ENCODE measurements at places on chromosomes 13 and 19. TPM values are rescaled to one million over a fixed set of nuclear protein-coding genes. Genes with fewer than 3 reads are reported as not detected.

DNA sequence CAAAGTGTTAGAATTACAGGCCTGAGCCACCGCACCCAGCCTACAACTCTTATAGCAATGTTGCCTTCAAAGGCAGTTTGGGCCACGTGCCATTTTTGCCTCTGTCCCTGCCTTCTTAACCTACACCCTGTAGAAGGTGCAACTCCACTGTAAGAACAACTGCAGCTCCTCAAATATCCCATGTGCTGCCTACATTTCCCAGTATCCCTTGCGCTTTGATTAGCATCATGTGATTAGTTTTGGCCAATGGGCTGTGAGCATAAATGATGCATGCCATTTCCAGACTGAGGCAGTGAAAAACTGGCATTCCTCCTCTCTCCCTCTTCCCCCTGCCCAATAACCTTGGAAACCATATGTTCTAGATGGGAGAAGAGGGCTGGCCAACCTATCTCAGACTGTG lies 75.2 kb upstream of the MRI1 start:
- DNase-seq, result no peak

DNA sequence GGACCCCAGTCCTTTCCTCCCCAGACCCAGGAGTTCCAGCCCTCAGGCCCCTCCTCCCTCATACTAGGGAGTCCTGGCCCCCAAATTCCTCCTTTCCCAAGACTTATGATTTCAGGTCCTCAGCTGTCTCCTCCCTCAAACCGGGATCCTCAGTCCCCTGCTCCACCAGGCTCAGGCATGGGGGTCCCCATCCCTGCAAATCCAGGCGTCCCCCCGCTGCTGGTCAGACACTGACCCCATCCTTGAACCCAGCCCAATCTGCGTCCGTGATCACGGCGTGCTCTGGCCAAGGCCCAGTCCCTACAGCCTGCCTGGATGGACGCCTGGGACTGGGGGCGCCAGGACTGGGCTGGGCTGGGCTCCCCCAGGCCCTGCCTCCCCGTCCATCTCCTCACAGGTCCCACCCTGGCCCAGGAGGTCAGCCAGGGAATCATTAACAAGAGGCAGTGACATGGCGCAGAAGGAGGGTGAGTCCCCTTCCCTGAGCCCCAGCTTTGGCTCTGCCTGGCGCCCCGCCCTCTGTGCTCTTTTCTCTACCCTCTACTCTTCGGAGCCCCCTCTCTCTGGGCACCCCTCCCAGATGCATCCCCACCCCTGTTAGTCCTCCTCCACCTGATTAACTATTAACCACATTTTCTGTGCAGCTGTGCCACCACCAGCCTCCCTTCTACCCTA lies 672 bp downstream of the HPN start:
- no peak for DNase-seq

- DNase-seq, result no peak
These were observed 1.9 kb upstream of the MADCAM1 start for GRCh38 chr19:494171-495080.

- DNase-seq, result no peak
These were observed 22.9 kb downstream of the PLEKHF1 start for GRCh38 chr19:29687897-29688728.

DNA sequence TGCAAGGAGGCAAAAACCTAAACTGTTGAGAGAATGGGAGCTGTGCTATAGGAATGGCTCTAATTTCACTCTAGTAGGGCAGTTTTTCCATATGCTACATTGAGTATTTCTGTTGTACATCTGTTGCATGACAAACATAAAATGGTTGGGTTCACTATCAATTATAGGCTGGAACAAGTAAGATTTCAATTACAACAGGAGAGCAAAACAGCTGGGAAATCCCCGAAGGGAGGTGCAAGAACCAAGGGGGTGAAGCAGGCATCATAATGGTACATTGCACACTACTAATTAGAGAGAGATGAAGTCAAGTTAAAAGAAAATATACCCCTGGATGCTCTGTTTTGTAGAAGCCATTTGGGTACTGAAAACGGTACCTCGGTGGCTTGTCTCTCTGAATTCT lies 389.5 kb downstream of the PCDH9 start:
- DNase-seq, result no peak

DNA sequence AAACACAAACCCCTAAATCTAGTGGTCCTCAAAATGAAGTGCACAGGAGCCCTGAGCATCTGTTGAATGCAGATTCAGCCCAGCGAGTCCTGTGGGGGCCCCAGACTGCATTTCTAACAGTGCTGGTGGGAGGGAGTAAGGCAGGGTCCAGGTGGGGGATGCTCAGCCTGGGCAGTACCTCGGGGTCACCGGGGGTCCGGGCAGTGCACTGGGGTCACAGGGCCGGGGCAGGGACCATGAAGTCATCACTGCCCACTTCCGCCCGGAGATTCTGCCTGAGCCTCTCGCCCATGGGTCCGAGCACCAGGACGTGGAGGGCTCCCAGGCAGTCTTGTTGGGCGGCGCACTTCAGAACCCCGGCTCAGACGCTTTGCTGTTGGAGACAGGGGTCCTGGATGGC lies 838 bp upstream of the ATP4B start:
- DNase-seq, result no peak

GRCh38 chr13:44142941-44143665 lies 230.5 kb upstream of the SERP2 start:
- DNase-seq, result no peak

DNA sequence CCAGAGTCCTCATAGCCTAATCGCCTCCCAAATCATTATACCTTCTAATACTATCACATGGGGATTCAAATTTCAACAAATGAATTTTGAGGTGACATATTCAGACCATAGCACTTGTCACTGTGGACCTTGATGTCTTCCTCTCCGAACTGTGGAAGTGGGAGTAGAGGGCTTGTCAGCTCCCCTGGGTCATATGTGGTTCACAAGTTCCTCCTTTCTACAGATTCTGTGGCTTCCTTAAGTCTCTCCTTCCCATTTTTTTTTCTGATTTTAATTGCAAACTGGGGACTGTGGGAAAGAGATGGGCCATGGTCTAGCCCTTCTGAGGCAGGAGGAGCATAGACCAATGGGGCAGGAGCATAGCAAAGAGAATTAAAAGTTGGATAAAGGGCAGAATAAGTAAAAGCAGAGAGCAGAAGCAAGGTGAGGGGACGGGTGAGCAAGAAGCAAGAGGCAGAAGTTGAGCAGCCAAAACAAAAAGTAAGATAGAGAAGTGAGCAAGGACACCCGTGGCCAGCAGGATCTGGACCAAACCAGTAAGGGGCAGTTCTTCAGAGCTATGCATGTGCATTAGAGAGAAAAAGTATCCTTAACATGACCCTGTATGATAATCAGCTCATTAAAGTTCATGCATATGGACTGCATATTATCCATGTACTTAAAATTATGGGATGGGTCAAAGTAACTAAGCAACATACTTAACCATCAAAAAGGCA lies 2.6 kb upstream of the SIGLEC7 start:
- DNase-seq, result no peak

- no peak for DNase-seq
These were observed 236.0 kb downstream of the PCDH9 start for GRCh38 chr13:66994097-66994496.

- no peak for DNase-seq
These were observed 33.1 kb downstream of the SLC25A42 start for GRCh38 chr19:19096641-19097627.

DNA sequence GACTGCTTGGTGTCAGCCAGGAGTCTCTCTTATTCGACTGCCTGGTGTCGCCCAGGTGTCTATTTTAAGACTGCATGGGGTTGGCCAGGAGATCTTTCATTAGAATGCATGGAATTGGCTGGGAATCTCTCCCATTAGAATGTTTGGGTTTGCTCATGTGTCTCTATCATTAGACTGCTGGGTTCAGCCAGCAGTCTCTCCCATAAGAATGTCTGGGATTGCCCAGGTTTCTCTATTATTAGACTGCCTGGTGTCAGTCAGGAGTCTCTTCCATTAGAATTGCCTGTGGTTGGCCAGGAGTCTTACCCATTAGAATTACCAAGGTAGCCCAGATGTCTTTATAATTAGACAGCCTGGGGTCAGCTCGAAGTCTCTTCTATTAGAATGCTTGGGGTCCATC lies 1496.0 kb downstream of the UQCRFS1 start:
- DNase-seq, result no peak

- no peak for DNase-seq
These were observed 1712.7 kb downstream of the SLITRK5 start for GRCh38 chr13:89383891-89384290.

DNA sequence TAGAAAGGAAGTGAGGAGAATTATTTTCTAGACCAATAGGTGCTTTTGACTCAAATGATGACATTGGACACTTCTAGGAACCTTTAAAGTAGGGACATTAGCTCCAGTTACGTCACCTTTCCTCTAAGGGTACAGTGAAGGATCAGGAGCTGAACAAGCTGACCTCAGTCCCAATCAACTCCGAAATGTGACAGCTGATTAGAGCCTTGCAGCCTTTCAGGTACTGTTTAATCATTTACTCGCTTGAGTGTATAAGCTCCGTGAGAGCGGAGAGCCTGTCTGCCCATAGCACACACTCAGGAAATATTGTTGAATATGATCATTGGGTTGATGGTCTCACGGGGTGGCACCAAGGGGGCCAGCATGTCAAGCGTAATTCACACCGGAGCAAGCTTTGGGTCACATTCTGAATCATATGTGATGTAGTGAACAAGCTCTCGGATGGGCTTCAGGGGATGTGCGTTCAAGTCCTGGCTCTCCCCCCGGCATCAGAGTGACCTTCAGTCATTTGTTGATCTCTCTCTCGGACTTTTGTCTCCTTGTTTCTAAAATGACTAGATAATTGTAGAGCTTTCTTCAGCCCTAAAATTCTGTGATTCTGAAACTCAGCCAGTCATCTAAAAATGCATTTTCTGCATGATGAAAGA lies 141.9 kb downstream of the ZIC5 start:
- no peak for DNase-seq

- DNase-seq, result no peak
These were observed 3.0 kb upstream of the PGLYRP1 start for GRCh38 chr19:46025835-46026234.

GRCh38 chr19:3132971-3133792 lies 2.7 kb upstream of the GNA15 start:
- no peak for DNase-seq

DNA sequence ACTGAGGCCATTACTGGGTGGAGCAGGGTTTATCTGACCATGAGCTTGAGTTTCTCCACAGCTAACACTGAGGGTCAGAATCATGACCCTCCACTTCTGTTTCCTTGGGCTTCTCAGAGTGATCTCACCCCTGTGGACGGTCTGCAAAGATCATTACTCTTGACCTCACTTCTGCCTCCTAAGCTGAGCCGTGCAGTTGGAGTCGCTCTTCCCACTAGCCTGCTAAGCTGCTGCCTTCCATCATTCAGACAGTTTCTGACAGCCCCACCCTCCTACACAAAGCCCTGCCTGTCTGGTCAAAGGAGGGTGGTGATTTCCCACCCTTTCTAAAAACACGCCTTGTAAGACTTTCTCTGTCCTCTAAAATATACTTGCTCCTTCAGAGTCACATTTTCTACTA lies 9.3 kb upstream of the FRY start:
- no peak for DNase-seq

- DNase-seq, result no peak
These were observed 3.5 kb upstream of the DOCK6 start for GRCh38 chr19:11265785-11266236.

DNA sequence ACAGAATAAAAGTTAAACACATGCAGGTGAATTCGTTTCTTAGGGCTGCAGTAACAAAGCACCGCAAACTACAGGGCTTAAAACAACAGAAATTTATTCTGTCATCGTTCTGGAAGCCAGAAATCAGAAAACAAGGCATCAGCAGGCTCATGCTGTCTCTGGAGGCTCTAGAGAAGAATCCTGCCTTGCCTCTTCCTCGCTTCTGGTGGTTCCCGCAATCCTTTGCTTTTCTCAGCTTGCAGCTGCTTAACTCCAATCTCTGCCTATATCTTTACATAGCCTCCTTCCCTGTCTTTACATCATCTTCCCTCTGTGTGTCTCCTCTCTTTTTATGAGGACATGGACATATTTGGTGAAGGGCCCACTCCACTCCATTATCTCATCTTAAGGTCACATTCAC lies 6.2 kb upstream of the NBEA start:
- DNase-seq, result no peak

DNA sequence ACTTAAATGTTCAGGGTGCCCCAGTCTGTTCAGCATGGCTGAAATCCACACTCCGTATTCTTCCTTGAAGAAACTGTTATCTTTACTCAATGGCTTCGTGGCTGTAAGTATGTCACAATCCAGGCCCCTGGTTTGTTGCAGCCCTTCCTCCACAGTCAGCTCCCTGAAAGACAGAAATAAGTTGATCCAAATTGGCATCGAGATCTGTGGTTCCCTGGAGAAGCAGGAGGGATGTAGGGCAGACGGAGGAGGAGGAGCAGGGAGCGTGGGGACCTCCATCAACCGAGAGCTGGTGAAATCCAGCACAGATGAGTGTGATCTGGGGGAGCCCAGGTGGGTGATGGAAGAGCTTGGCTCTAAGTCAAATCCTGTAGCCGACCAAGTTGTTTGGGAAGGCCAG lies 304 bp downstream of the TSPAN16 start:
- DNase-seq, result no peak

DNA sequence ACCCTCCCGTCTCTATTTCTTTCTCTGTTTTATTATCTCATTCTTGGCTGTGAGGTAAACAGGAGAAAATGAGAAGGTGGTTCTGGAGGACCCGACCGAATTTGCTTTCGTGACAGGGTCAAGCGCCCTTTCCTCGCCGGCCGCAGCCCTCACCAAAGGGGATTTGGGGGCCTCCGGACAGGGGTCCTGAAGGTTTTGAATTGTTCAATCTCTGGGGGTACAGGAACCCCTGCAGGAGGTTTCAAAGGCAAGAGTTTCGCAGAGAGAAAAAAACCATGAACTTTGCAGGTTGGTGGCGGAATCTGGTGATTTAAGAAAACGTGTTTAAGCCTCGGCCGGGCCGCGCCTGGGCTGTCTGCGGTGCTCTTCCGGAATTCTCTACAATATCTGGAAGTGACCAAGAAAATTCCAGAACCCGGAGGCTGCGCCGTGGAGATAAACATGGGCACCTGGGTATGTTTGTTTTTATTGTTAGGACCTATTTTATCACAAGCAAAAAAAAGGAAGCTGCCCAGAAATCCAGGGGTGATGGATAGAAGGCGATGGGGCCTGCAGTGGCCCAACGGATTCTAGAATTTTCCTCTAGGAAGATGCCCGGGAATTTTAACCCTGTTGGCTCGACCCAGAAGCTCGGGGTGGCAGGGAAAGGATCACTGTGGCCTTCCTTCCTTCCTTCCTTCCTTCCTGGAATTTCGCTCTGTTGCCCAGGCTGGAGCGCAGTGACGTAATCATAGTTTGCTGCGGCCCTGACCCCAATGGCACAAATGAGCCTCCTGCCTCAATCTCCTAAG lies 14.2 kb upstream of the PTBP1 start:
- no peak for DNase-seq

- no peak for DNase-seq
These were observed 98.1 kb upstream of the IRS2 start for GRCh38 chr13:109884462-109884861.

- no peak for DNase-seq
These were observed 150.6 kb downstream of the GPC6 start for GRCh38 chr13:93377196-93377595.

GRCh38 chr13:21541980-21542379 lies 62.0 kb downstream of the MICU2 start:
- DNase-seq, result no peak

Gene PTPRS
- 530 TPM for total RNA-seq

Gene PRODH2
- total RNA-seq, result not detected

Gene GDF15
- total RNA-seq, result 3.0 TPM

Gene CLEC4G
- 2.3 TPM for total RNA-seq

Gene ZNF225
- 3.4 TPM for total RNA-seq

Gene RNF113B
- not detected for total RNA-seq
